C1 segment of cervical spinal cord (tissue), 14 donors: ENCODE measurements at places on chromosomes 4 and X.

GRCh38 chrX:154918060-154918483 is 31.9 kb downstream of the F8A1 start:
- peak; percentile 18 for DNase-seq

GRCh38 chr4:184310171-184310567 is 92.5 kb upstream of the ENPP6 start:
- no peak for DNase-seq

DNA sequence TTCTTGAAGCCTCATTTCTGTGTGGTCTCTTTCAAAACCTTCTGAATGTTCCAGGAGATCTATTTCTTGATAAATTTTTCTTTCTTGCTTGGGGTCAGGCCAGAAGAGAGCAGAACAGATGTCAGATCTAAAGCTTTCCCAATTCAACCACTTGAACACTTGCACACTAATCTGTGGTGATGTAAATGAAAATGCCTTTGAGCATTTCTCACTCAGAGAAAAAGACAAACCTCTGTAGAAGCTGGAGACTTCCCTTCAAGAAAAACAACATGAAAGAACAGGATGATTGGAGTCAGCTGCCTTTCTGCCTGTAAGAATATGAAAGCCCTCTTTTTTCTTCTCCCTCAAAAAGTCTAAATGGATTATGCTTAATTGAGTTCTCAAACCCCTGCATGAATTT is 11.2 kb downstream of the IGFBP7 start:
- DNase-seq: no peak

- no peak for DNase-seq
Measured at GRCh38 chr4:24279469-24279868, 304.9 kb downstream of the DHX15 start.

DNA sequence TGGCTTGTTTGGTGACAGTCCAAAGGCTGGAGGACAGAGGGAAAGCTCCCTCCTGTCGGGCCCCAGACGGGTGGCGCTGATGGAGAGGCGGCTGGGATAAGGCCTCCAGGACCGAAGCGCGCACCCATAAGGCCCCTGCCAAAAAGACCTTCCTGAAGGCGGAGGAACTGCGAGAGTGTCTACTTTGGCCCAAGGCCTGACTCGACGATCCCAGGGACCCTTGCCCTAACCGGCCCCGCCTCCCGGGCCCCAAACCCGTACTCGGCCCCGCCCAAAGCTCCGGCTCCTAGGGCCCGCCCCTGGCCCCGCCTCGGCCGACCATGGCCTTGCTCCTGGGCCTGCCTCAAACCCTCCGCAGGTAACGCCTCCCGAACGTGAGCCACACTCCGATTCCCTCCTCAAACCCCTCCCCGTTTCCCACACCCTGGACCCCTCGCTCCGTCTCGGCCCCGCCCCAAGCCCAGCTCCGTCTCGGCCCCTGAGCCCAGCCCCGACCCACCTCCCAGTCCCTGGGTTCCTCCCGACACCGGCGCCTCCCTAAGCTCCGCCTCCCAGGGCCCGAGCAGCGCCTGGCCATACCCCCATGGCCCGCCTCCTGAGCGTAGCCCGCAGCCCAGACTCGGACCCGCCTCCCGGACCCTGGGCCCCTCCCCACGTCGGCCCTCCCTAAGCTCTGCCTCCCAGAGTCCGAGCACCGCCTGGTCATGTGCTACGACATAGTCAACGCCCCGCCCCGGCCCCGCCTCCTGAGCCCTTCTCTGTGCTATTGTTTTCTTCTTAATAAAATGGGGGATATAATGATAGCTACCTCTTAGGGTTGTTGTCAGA is 90.0 kb upstream of the DRD5 start:
- DNase-seq: peak; percentile 90

DNA sequence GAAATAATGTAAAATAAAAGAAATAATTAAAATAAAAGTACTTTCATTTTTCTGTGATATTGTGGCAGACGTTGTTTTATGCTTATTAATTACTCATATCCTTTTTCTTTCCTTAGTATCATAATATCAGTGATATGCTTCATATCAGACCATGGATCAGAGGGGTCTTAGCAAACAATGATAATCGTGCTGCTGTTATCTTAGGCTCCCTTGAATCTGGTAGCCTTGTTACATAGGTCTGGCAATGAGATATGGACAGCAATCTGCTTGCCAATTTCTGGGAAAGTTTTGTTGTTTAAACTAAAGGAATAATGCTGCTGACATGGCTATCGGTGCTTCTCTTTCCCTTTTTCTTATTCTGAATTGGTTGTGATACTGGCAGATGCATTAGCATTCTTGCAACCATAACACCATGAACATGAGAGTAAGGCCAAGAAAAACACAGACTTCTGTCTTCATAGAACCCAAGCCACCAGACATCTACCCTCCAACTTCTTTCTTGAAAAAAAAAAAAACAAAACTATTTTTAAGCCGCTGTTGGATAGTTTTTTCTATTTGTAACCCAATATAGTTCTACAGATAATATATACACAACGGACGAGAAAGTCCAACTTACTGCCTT is 16.4 kb downstream of the EPHA5 start:
- DNase-seq: no peak

GRCh38 chrX:20500171-20500865 is 233.6 kb upstream of the RPS6KA3 start:
- no peak for DNase-seq

GRCh38 chr4:150217192-150217591 is 138.9 kb downstream of the DCLK2 start:
- peak; percentile 18 for DNase-seq

GRCh38 chrX:2652106-2652505 is 39.0 kb upstream of the CD99 start:
- no peak for DNase-seq

DNA sequence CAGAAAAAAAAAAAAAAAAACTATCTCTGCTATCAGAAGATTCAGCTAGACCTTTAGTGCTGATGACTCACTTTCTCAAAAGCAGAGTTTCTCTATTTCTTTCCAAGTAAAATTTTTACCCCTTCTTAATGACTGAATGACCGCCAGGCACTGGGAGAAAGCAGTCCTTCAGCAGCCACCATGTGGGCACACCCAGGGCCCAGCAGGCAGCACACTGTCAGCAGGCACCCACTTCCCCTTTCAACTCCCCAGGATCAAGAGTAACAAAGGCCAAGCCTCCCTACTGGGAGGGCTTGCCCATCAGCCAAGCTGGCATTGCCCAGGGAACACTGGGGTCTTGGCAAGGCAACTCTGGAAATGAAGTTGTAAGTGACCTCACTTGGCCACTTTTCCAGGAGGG is 201.9 kb upstream of the MAMLD1 start:
- DNase-seq: no peak

- DNase-seq: no peak
Measured at GRCh38 chr4:120927801-120928409, 5.4 kb upstream of the PRDM5 start.

GRCh38 chrX:81377329-81377728 is 175.4 kb downstream of the SH3BGRL start:
- DNase-seq: no peak

- no peak for DNase-seq
Measured at GRCh38 chr4:153518637-153519389, 52.7 kb downstream of the TMEM131L start.

DNA sequence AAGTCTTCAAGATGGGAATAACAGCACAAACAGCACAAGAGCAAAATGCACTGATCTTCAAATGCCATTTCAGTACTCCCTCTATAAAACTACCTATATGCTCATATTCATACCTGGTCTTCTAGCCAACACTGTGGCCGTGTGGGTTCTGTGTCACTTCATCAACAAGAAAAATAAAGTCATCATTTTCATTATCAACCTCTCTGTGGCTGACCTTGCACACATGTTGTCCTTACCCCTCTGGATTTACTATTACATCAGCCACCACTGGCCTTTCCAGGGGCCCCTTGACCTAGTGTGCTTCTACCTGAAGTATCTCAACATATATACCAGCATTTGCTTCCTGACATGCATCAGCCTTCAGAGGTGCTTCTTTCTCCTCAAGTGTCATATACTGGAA is 59.6 kb upstream of the GPR174 start:
- no peak for DNase-seq

GRCh38 chr4:41267997-41268396 is 11.3 kb downstream of the UCHL1 start:
- no peak for DNase-seq

DNA sequence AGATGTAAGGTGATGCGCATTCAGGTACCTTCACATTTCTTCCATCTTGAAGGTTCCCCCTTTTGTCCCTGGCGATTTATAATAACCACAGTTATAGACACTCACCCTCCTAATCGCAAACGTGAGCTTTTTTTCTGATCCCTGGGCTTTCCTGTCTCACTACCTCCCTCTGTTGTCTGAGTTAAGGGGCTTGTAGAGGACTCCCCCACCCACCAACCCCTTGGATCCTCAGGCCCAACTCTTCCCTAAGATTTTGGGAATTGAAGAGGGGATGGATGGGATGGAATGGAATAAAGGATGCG is 1.4 kb downstream of the CNKSR2 start:
- DNase-seq: no peak

DNA sequence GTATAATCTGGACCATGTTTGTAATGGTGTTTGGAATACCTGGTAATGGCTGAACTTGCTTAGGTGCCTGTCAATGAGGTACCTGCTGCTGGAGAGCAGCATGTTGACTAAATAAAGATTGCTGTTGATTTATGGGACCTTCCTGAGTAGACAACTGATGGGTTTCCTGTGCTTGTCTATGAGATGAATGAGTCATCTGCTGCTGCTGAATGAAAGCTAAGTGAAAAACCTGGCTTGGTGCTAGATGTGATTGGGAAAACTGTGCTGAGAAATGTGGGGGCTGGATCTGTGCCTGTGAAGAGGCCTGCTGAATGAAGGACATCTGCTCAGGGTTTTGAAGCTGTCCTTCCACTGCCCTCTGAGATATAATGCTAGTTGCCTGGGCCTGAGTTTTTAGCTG is 69.6 kb downstream of the WNK3 start:
- DNase-seq: no peak

- no peak for DNase-seq
Measured at GRCh38 chr4:1409079-1409478, 2.8 kb upstream of the NKX1-1 start.

- no peak for DNase-seq
Measured at GRCh38 chrX:134554291-134554690, 94.3 kb downstream of the HPRT1 start.

GRCh38 chr4:139555705-139556070 is 331 bp downstream of the SETD7 start:
- no peak for DNase-seq

DNA sequence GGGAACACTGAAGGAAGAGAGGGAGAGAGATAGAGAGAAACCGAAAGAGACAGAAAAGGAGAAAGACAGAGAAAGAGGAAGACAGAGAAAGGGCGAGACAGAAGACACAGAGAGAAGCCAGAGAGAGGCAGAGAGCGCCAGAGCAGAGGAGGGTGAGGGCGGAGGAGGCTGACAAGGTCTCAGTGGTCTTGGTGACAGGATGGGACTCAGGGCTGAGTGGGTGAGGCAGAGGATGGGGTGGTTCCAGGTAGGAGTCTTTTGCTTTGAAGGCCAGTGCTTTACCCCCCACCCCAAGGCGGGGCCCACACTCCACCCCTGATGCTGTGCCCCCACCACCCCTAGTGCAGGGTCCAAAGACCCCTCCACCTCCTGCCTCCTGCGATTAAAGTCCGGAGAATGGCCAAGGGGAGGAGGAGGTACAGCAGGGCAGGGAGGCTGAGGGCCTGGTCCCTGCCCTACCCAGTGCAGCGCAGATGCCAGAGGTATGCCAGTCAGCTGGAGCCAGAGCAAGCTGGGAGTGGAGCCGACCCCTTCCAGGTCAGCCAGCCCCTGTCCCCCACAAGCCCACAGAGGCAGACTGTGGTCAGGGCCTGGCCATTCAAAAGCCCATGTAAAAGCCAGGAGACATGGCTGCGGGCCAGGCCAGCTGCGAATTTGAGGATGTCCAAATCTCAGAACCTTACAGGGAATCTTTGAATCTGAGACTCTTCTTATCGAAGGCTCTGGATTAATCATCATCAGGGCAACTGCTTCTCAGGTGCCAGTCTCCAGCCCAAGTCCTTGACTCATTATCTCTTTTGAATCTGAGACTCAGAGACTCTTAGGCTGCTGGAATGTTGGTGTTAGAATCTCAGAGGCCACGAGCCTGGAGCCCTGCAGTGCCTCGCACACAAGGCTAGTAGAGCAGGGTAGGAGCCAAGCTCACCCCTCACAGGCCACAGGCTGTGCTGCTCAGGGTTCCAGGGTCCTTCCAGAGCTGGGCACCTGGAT is 758 bp downstream of the IQSEC2 start:
- no peak for DNase-seq

DNA sequence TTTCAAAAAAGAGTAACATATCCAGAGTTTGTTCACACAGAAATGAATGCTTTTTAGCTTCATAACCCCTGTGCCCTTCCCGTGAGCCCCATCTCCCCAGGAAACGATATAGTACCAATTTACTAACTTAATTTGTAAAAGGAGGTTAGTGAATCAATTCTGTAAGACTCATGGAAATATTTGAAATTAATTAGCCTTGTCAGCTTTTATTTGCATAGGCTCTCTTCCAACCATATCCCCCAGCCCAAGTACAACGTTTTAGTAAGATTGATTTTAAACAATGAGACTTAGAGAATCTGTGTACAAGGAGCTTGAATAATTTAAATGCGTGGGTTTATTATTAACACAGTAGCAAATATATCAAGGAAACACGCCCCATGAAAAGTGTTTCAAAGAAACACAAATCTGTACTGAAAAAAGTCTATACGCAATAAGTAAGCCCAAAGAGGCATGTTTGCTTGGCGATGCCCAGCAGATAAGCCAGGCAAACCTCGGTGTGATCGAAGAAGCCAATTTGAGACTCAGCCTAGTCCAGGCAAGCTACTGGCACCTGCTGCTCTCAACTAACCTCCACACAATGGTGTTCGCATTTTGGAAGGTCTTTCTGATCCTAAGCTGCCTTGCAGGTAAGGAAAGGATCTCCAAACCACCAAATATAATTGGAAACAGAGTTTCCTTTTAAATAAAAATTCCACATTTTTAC is at the start of gene VSIG1:
VSIG1 (plus strand) TSS at position 512 of the 703 bp plus-strand sequence; CDS start at position 578, 66 bp downstream.
- DNase-seq: no peak

DNA sequence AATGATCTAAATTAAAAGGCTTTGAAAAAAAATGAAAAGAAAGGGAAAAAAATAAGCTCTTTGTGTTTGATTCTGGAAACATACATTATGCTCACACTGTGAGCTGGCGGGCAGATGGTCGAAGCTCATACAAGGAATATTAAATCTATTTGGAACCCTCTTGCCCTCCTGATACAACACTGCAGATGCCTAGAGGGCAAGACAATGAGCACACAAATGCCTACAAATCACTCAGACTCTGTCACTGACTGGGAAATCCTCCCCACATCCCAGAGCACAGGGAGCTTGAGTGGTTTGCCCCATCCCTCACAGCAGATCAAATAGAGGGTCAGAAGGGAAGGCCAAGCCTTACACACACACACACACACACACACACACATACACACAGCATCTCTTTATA is 320.4 kb downstream of the HNRNPD start:
- DNase-seq: no peak

- no peak for DNase-seq
Measured at GRCh38 chr4:175271010-175271630, 353.0 kb downstream of the ADAM29 start.

- no peak for DNase-seq
Measured at GRCh38 chr4:55071951-55072350, 53.4 kb downstream of the KDR start.
